Left hindlimb (tissue), 1 donor: ENCODE measurements at places on chromosomes 5 and 9.
A peak's percentile ranks its signal among the peaks of the same experiment; 100 is the strongest.

GRCh38 chr9:120677965-120678364, 36.3 kb downstream of the MEGF9 start:
- DNase-seq: no peak

DNA sequence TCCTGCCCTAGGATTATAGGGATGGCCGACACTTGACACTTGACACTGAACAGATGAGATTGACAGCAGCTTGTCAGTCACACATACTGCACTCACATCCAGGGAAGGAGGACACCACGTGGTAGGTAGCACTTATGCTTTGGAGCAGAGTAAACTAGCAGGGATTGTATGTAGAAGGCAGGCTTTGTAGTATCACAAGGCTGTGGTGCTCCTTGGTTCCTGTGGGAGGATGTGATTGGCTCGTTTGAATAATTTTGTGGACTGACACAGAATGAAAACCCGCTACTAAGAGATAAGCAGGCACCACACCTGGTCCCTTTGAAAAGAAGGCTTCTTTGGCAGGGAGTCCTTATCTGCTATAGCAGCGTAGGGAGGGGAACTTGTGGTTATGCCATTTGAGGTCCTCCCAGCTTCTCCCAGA, 63.6 kb upstream of the IL12B start:
- no peak for DNase-seq

- DNase-seq: no peak
Measured at GRCh38 chr5:154447089-154447725, 1.4 kb downstream of the SAP30L start.

DNA sequence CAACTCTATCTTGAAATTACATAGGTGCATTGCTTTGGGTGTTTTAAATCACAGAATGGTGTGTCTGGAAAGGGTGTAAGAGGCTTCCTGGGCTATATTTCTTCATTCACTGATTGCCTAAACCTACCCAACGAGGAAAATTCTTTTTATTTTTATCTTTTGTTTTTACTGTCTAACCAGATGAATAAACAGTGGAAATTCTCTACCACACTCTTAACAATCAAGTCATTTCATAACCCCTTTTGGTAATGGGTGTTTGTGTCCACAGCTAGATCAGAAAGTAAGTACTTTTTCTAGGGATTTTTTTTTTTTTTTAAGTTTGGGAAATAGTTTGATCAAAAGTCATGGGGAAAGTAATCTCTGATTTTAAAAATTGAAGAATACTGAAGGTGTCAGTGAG, 27.6 kb upstream of the C5orf47 start:
- DNase-seq: no peak

DNA sequence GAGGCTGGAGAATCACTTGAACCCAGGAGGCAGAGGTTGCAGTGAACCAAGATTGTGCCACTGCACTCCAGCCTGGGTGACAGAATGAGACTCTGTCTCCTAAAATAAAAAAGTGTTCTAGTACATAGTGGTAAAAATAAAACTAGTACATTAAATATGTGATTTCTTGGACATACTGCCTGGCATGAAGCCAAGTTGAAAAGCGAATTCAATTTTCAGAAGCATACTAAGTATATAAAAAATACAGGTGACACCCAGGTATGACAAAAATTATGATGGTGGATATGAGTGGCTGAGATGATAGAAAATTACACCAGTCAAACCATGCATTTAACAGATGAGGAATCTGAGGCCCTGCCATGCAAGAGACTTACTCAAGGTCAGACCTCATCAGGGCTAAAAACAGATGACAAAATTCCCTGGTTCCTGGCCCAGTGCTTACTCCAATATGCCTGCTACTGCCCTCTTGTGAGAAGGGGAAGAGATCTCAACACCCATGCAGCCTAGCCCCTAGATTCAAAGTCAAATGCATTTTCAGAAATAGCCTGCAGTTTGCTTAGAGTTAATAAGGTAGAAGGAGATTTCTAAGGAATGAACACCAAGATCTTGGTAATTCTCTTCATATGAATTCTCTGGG, 46.6 kb upstream of the GNPDA1 start:
- no peak for DNase-seq

GRCh38 chr9:96253059-96253696, 48.8 kb downstream of the HSD17B3 start:
- DNase-seq: no peak

- peak; percentile 84 for DNase-seq
Measured at GRCh38 chr9:37913480-37914153, 9.7 kb upstream of the SLC25A51 start.

DNA sequence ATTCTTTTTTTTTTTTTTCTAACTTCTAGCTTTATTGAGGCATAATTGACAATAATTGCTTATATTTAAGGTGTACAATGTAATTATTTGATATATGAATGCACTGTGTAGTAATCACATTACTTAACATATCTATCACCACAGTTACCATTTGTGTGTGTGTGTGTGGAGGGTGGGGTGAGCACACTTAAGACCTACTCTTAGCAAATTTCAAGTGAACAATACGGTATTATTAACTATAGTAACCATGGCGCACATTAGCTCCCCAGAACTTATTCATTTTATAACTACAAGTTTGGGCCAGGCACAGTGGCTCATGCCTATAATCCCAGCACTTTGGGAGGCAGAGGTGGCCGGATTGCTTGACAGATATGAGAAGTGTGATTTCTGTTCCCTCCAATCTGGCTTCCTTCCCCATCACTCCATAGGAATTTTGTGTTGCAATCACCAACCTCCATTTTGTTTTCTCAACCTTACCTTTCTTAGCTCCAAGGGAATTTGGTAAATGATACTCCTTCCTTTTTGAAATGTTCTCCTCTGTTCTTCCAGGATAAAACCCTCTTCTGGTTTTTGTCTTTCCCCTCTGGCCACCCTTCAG, 14.9 kb downstream of the TXN start:
- DNase-seq: no peak

DNA sequence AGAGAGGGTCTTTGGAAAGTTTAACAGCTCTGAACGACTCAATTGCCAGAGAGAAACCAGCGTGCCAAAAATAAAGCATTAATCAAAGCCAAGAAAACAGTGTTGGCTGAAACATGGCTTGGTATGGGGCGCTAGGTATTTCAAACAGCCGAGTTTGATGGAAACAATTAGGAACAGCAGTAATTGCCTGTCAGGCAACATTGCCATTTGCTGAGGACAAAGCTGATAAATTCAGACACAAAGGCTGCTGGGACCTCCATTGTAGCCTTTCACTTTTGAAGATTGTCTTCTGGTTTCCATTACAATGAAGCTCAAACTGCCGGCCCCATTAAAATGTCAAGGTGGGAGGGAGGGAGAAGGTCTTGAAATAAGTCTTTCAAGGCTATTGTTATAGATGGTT, 125.4 kb upstream of the SPDL1 start:
- DNase-seq: no peak

DNA sequence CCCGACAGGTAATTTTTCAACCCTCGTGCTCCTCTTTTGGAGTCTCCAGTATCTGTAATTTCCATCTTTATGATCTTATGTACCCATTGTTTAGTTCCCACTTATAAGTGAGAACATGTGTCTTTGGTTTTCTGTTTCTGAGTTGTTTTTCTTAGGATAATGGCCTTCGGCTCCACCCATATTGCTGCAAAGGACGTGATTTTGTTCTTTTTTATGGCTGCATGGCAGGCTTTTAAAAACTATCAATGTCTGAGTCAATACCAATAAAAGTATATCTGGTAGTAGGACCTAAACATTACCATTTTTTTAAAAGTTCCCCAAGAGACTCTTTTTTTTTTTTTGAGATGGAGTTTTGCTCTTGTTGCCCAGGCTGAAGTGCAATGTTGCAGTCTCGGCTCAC, 3.9 kb upstream of the SLC26A2 start:
- DNase-seq: no peak

GRCh38 chr9:88178641-88179040, 40.4 kb upstream of the SPATA31C2 start:
- DNase-seq: no peak

DNA sequence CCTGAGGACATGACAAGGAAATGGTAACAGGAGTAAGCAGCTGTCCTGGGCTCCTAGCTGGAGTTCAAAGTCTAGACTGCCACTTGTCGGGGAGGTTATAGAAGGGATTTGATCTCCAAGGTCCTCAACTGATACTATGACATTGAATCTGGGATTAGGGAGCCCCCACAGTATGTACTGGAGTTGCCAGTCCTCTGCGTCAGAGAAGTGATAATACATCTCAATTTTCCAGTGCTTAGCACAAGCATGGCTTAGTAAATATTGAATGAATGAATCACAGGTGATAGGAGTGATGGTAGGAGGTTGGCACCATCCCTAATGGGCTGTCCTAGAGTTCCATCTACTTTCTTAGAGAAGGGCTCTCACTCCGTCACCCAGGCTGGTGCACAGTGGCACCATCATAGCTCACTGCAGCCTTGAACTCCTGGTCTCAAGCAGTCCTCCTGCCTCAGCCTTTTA, 6.2 kb upstream of the TPM2 start:
- no peak for DNase-seq

- no peak for DNase-seq
Measured at GRCh38 chr5:142320430-142320738, 4.4 kb downstream of the SPRY4 start.

DNA sequence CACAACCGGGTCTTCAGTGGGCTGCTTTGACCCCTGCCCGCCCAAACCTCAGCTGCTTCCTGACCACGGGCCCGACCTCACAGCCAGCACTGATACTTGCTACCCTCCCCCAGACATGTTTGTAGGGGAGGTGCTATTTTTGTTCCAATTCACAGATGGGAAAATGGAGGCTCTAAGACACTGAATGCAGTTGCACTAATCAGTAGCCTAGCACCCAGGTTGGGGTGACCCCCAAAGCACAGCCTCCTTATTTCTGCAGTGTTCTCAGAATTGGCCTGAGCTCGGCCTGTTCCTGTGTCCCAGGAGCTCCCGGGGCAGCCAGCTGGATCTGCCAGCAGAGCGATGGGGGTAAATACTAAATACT, 22.6 kb downstream of the LAMC3 start:
- no peak for DNase-seq

DNA sequence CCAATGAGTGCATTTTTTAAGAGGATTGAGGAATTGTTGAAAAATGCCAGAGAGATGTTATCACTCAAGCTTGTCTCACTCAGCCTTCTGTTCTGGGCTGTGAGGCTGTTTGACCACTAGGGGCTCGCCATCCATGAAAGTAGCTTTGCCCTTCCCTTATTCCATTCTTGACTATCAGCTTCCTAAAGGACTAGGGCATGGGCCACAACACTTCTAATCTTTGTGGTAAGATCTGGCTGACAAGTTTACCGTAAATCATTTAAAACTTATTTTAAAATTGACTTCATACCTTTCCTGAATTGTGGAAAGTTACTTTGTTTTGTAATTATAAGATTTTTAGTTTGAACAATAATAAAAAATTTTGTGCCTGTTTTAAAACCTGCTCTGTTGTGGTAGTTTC, 49.5 kb downstream of the TJP2 start:
- no peak for DNase-seq

GRCh38 chr9:93111371-93112115, 15.5 kb downstream of the CARD19 start:
- peak; percentile 24 for DNase-seq

DNA sequence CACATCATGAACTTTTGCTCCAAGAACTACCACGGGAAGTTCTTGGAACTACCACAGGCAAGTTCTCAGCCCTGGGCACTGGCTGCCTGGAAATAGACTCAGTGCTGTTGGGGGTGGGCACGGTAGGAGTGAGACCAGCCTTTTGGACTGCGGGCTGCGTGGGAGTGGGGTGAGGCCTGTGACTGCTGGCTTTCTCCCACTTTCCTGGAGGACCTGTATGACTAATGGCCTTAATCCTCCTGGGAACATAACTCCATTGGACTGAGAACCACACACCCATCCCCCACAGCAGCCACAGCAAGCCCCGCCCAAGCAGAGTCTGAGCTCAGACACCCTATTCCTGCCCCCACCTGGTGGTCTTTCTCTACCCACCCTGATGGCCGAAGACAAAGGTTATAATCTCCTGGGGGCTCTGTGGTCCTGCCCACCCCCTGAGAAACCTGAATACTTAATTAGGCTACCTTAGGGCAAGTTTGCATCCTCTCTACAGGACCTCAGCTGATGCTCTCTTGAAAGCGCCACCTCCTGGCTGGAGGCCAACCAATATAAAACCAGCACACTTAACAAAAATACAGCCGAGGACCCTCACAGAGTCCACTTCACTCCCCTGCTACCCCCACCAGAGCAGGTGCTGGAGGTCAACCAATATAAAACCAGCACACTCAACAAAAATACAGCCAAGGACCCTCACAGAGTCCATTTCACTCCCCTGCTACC, 112.6 kb downstream of the CACNA1B start:
- DNase-seq: no peak

- DNase-seq: peak; percentile 76
Measured at GRCh38 chr9:135281791-135282737, 194.6 kb downstream of the OLFM1 start.

- DNase-seq: no peak
Measured at GRCh38 chr9:122912671-122912963, 506 bp downstream of the ZBTB6 start.

DNA sequence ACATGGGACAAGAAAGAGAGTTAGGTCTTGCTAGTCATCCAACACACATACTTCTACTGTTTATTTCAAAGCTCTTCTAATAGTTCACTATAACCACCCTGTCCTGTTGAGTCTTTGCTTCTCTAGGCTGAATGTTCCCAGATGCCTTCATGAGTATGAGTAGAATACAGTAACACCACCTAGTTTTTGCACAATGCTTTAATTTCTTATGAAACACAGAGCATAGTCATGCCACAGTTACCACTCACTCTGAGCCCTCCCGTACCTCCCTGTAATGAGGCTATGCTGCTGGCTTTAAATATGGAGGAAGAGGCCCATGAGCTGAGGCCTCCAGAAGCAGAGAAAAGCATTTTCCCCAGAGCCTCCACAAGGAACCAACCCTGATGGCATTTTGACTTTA, 75.0 kb upstream of the SLC1A3 start:
- no peak for DNase-seq

DNA sequence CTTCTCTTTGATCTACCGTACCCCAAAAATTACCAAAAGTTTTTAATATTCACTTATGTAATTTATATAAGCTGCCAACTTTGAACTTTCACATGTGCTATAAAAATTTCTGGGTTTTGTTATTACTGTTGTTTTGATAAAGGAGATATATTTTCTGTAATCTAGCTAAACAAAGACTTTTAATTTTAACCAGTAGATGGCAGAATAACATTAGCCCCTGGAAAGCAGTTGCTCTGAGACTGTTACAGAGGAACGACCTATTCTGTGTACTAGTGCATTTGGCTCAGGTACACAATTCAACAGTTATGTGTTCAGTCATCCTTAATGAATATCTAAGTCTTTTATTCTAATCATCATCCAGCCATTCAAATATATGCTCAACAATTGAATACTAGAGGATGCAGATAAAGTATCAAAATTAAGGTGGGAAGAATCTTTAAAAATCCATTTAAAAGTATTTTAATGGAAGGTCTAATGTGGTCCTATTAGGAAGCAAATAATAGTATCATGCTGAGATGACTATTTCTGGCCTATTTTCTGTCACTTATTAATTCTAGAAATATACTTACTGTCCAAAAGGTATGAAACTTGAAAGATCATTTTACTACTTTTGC, 8.6 kb downstream of the KLHL9 start:
- DNase-seq: no peak

GRCh38 chr5:126540631-126541030, 54.4 kb downstream of the ALDH7A1 start:
- no peak for DNase-seq
